LNCaP clone FGC (cell line): ENCODE measurements at places on chromosomes 1 and 21.

- no peak for DNase-seq
Measured at GRCh38 chr1:23543707-23544443, 12.8 kb upstream of the E2F2 start.

DNA sequence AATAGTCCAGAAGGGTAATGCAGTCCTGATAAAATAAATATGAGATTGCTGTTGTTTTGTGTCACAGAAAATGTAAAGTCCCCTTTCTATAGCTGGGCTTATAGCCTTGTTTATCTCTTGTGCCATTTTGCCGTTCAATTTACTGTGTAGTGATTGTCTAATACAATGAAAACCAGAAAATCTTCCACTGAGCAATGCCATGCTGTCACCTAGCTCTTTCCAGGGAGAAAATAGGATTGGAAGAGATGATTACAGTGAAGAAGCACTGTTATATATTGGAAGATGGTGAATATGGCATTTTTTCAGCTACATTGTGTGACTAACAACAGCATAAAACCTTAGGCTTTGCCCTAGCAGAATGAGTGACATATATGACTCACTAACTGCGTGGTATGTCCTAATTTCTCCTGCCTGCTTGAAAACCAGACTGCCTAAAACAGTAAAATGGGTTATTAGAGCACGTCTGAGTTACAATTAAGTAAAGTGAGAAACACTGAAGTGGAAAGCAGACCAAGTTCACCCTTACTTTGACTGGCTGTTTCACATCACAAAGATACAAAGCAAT, 332.4 kb upstream of the ZP4 start:
- DNase-seq: no peak

DNA sequence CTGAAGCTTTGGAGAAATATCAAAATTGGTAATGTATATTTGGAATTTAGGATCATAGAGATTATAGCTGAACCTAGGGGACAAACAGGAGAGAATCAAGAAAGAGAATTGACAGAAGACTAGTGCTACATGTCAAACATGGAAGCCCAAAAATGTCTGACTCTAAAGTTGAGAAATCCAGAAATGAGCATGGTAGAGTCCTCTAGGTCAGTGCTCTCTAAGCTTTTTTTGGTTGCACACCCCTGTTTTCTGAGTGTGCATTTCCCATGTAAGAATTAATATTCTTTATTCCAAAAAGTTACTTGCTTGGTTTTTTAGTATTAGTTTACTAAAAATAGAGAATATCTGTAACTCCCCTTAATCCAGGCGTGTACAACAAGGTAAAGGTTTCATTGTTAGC, 25.6 kb downstream of the NFYC start:
- no peak for DNase-seq

- DNase-seq: peak; percentile 76
Measured at GRCh38 chr1:219555806-219556205, 57.1 kb downstream of the ZC3H11B start.

- DNase-seq: no peak
Measured at GRCh38 chr21:38938769-38939168, 133.0 kb downstream of the ETS2 start.

- DNase-seq: no peak
Measured at GRCh38 chr1:17359031-17359430, 13.0 kb upstream of the PADI6 start.

- DNase-seq: no peak
Measured at GRCh38 chr1:228988664-228989063, 253.4 kb downstream of the RHOU start.

DNA sequence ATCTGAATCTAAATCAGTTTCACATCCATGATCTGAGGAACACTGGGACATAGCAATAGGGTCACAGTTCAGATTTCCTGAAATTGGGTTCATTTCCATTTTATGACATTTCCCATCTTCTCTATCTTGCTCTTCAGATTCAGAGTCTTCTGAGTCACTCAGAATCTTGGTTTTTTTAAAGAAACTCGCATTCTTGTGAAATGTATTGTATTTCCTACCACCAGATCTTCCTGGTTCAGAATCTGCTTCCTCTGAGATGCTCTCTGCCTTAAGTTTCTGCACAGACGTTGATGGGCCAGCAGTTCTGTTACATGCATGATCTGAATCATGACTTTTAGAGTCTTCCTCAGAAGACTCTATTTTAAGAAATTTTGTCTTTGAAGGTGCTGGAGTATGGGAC, 15.5 kb upstream of the PSMG1 start:
- DNase-seq: no peak

DNA sequence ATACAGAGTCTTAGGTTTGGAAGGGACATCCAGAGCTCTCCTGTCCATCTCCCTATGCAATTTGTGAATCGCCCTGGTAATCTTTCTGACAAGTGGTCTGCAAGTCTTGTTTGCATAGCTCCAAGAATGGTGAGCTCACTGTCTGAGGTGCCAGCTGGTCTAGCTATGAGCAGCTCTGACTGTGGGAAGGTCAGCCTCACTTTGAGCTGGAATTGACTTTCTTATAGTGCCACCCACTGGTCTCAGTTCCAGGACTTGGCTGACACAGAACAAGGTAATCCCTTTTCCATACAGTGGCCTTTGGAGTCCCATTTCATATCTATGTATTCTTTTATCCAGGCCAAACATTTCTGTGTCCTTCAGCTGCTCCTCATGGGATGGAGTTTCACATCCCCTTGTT, 95.6 kb upstream of the C8B start:
- no peak for DNase-seq

- peak; percentile 50 for DNase-seq
Measured at GRCh38 chr1:119637710-119638109, 10.4 kb downstream of the ZNF697 start.

- no peak for DNase-seq
Measured at GRCh38 chr1:215891266-215892057, 324.4 kb downstream of the KCTD3 start.

DNA sequence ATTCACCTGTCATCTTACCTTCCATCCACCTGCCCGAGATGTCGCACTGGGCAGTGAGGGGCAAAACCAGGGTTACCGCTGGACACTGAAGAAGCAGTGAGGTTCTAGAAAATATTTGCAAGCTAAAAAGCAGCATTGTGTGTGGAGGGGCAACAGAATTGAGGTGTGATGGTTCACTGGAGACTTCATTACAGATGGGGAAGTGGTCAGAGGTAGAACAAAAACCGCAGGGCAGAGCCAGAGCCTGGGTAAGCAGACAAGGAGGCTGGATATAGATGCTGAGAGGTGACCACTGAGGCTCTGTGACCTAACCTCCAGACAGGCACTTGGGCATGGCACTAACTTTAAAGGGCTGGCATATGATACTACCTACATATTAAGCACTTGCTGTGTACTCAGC, 363.9 kb upstream of the PROX1 start:
- DNase-seq: no peak

DNA sequence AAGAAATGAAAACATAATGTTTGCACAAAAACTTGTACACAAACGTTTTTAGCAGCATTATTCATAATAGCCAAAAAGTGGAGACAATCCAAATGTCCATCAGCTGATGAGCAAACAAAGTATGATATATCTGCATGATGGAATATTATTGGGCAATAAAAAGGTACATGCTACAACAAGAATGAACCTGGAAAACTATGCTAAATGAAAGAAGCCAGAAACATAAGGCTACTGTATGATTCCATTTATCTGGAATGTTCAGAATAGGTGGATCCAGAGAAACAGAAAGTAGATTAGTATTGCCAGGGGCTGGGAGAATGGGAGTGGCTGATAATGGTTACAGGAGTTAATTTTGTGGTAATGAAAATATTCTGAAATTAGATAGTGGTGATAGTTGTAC, 19.0 kb downstream of the FBXO28 start:
- peak; percentile 92 for DNase-seq

DNA sequence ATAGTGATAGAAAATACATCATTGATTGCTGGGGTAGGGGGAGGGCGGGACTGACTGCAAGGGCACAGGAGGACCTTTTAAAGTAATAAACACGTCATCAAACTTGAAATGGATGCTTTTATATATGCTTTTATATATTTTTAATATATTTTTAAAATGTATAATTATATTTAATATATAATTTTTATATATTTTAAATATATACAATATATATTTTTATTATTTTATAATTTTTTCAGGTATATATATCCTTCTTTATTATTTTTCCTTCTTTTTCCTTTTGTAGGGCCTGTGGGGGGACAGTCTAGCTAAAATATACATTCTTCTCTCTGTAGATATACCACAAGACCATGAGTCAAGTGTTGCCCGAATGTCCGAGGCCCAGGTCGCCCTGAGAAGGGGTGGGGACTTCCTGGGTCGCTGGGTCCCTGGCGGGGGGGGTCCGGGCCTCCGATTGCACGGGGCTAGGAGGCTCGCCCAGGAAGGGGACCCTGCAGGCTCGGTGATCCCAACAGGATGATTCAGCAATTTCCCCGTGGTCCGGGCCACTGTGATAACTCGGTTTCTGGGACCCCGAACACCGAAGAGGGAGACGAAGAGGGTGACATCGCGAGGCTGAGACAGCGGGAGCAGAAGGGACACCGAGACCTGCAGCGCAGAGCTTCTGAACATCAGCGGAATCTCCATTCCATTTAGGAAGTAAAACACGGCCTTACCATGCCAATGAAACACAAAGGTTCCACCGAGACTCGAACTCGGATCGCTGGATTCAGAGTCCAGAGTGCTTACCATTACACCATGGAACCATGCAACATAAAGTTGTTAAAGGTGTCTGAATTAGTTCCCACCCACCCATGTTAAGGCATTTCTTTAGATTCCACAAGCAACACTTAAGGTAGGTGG, 112.5 kb upstream of the NBPF11 start:
- no peak for DNase-seq

- no peak for DNase-seq
Measured at GRCh38 chr21:42677339-42678321, 24.2 kb downstream of the PDE9A start.

GRCh38 chr1:93459126-93459525, 11.2 kb downstream of the FNBP1L start:
- DNase-seq: no peak
